ENCODE measurements at places on chromosomes 1 and 21.

GRCh38 chr1:147837964-147838292 is 64.7 kb upstream of the GJA8 start:
- DNase-seq = no peak

DNA sequence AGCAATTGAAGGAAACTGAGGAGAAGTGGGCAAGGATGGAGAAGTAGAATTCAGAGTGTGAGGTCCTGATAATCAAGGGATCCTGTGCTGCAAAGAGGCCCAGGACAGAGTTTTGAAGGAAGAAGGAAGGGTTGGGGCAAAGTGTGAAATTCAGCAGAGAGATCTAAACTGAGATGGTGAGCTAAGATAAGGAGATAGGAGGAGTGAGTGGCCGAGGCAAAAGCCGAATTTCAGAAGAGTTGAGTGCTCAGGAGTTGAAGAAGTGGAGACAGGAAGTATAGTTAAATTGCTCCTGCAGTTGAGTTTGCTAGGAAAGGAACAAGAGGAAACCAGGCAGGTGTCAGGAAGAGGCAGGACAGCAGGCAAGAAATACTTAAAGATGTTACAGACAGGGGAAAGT is 16.4 kb upstream of the MAPKAPK2 start:
- no peak for DNase-seq

GRCh38 chr1:214862421-214862820 is 220.1 kb upstream of the KCNK2 start:
- DNase-seq = no peak

DNA sequence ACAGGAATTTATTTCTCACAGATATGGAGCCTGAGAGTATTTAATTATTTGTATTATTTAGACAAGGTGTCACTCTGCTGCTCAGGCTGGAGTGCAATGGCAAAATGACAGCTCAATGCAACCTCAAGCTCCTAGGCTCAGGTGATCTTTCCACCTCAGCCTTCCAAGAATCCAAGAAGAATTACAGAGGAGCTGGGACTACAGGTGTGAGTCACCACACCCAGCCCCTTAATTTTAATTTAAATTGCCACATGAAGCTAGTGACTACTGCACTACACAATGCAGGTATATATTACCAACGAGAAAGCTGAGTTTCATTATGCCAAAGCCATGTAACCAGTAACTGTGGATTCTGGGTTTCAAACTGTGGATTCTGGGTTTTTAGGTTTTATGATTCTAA is 2.1 kb downstream of the KHDC4 start:
- no peak for DNase-seq

DNA sequence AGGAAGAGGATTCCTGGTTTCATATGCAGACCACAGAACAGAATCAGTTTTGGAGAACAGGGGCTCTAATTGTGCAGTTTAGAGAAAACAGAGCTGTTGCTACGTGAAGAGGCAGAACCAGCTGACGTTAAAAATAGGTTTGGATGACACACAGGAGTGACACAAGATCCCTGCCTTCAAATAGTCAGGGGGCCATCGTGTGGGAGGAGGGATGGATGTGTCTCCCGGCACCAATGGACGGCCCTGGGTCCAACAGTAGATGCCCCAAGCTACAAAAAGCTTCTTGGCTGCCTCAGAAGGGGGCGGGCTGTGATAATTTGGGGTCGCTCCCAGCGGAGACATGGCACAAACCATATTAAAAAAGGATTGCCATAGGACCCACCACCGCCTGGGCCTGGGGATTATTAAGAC is 87.8 kb downstream of the MRPL37 start:
- DNase-seq = no peak

DNA sequence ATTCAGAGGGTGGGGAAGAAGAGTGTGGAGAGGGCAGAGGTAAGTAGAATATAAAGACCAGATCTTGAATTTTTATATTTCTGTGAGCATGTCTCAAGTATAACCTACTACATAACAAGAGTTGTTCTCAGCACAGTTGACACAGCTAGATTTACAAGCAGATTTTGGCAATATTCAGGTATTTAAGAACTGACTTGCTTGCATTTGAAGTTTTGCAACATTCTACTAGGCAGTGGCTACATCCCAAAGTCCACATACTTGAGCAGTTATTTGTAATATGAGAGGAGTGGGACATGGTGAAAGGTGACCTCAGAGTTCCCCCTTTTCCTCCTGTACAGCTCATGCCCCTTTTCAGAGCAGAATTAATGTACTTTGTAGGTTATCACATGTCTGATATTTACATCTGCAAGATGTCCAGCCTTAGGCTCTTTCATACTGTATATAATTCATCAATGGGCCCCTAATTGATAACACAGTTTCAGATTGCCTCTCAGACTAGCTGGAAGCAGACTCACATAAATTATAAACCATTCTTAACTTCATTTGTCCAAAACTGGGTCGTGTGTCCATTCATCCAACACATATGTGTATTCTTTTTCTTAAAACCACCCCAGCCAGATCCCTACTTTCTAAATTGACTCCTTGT is 136.7 kb upstream of the RAVER2 start:
- no peak for DNase-seq

GRCh38 chr1:62951428-62951827 is 167.5 kb downstream of the ATG4C start:
- DNase-seq = peak; percentile 5

- no peak for DNase-seq
These were observed 3.7 kb downstream of the NES start for GRCh38 chr1:156673387-156674121.
